Panc1 (cell line): ENCODE measurements at places on chromosomes 11 and 22. TPM values are rescaled to one million over a fixed set of nuclear protein-coding genes. Genes with fewer than 3 reads are reported as not detected.

The FAM83F gene
- total RNA-seq, result 0.05 TPM

The OR8H1 gene
- not detected for total RNA-seq

The APOA4 gene
- not detected for total RNA-seq

The OR10D3 gene
- total RNA-seq, result not detected

The ELMOD1 gene
- 2.1 TPM for total RNA-seq

The GANAB gene
- 415 TPM for total RNA-seq

The DKK3 gene
- total RNA-seq, result 116 TPM

The ABTB2 gene
- total RNA-seq, result 22.7 TPM
